ENCODE measurements at places on chromosomes 1 and 21.

GRCh38 chr1:27891196-27891889 is 19.0 kb downstream of the THEMIS2 start:
- no peak for DNase-seq

- DNase-seq: no peak
Observed at GRCh38 chr1:114341299-114341698, 169.7 kb downstream of the TRIM33 start.

DNA sequence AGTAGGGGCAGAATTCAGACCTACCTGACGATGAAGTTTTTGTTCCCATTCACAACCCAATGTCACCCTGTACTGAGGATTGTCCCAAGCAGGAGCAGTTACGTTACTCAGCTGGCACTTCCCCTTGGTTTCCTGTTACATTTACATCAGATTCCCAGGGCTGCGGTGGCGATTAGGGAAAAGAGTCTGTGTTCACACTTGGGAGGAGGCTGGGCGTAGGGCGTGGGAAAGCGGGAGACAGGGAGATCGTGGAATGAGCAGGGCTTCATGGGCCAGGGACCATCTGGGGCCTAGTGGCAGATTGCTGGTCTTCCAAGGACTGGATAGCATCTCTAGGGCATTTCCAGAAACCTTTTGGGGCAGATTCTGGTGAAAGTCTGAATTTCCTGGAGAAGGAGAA is 39.0 kb downstream of the TBX19 start:
- DNase-seq: no peak

GRCh38 chr1:47942240-47942629 is 55.0 kb downstream of the TRABD2B start:
- no peak for DNase-seq

DNA sequence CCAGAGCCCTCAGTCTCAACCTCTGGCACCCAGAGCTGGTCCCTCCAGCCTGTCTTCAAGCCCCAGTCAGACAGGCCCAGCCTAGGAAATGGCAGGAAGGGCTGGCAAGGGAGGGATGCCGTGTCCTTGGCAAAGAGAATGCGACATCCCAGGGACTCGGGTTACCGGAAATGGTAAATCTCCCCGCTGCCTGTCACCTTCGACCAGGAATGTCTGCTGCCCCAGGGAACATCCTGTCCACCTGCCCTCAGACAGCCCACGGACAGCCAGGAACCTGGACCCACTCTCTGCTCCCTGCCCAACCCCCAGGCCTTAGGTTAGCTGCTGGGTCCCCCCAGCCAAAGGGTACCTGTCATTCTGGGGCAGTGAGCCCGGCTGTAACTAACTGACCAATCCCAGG is 23.9 kb downstream of the HSPG2 start:
- DNase-seq: peak; percentile 45

DNA sequence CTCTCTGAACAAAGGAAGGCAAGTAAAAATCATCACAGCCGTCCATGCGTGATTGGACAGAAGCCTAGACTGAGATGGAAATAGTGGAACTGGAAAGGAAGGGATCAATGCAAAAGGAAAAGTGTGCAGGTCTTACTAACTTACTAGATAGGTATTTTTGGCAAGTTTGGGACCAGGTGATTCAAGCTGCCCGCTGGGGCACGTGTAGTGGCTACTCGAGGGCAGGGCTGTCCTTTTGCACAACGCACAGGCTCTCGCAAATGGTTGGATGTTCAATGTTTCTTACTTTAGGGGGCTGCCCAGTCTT is 566 bp upstream of the ALG6 start:
- no peak for DNase-seq

- peak; percentile 71 for DNase-seq
Observed at GRCh38 chr1:197481101-197481500, 213.0 kb downstream of the CRB1 start.

GRCh38 chr1:57319165-57319564 is 104.7 kb downstream of the DAB1 start:
- DNase-seq: no peak

DNA sequence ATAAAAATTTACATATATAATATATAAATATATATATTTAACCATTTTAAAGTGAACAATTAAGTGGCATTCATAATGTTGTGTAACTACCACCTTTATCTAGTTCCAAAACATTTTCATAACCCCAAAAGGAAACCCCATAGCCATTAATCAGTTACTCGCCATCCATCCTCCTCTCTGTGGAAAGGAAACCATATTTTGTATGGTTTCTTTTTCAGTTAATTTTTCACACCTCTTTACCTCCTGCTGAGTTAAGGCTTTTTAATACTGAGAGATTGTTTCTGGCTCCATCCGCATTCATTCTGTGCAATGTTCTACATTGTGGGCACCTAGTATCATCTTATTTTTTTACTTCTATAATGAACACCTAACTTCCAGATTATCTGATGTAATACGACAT is 512.1 kb downstream of the LMO4 start:
- no peak for DNase-seq

- DNase-seq: no peak
Observed at GRCh38 chr1:167502719-167503462, 15.4 kb downstream of the CD247 start.

- peak; percentile 73 for DNase-seq
Observed at GRCh38 chr1:41742219-41742618, 176.5 kb downstream of the HIVEP3 start.

DNA sequence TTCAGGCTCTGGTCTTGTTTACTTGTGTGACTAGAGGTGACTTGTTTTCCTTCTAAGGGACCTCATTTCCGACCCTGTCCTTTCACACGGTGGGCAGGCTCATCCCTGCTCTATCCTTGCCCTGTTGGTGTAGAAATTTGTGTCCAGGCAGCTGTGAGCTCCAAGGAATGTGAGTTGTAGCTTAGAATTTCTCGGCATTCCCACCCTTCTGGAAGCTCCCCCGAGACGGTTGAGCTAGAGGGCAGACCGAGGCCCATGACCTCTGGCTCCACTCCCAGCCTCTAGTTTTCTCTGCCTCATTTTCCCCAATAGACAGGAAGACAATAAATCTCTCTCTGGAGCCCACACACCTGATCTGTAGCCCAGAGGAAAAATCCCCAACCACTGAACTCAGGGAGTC is 100.9 kb downstream of the NAV1 start:
- DNase-seq: no peak

DNA sequence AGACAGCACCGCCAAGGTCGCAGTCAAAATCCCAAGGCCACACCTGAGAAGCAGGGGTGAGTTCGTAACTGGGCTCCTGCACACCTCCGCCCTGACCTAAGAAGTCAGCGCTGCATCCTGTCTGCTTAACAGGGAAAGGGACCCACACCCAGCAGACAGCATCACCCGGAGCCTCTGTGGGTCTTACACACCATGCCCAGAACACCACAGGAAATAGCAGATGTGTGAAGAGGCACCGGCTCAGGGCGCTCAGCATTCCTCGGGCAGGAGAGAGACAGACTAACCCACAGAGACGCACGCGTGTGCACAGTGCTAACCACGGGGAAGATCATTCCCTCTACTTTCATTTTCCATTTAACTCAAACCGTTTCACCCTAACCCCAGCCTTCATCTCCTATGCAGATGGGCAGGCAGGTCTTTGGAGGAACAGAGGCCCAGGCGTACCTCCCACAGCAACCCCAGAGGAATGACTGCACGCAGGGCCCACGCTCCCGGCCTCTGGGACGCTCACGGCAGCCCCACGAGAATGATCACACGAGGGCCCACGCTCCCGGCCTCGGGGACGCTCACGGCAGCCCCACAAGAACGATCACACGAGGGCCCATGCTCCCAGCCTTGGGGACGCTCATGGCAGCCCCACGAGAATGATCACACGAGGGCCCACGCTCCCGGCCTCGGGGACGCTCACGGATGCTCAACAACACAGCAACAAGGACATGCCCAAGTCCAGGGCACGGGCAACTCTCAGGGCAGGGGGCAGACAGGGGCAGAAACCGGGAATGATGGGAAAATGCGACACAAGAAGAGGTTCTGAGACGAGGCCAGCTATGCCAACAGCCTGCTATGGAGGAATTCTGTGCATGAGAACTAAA is 20.9 kb downstream of the POFUT2 start:
- DNase-seq: no peak

DNA sequence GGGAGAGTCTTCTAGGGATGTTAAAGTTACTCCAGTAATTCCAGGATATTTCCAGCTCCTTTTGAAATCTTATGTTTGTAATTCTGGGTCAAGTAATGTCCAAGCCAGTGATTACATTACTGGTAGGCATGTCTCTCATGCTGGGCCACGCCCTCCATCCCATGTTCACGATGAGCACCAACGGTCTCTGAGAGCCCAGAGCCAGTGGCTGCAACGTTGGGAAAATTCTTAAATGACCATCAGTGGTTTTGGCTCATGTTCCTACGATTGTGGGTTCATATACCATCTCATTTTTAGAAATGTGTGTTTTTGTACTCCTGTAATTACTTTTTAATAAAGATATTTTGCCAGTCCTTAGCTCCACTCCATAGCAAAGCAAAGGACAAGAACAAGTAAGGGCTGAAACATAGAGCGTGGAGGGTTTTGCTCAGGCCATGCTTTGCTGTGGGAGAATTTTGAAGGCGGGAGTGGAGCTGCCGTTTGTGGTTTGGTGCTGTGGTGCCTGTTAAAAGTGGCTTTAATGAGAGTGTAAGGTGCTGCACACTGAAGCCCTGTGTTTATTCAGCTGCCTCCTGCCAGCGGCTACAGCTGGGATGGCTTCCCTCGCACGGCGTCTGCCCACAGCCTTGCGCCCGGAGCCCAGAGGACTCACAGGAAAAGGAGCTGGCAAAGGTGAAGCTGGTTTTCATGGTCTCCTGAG is 28.9 kb downstream of the VANGL1 start:
- DNase-seq: peak; percentile 68

GRCh38 chr1:118254001-118254400 is 69.0 kb upstream of the SPAG17 start:
- no peak for DNase-seq

GRCh38 chr1:246527402-246528088 is 20.5 kb upstream of the SMYD3 start:
- DNase-seq: no peak

DNA sequence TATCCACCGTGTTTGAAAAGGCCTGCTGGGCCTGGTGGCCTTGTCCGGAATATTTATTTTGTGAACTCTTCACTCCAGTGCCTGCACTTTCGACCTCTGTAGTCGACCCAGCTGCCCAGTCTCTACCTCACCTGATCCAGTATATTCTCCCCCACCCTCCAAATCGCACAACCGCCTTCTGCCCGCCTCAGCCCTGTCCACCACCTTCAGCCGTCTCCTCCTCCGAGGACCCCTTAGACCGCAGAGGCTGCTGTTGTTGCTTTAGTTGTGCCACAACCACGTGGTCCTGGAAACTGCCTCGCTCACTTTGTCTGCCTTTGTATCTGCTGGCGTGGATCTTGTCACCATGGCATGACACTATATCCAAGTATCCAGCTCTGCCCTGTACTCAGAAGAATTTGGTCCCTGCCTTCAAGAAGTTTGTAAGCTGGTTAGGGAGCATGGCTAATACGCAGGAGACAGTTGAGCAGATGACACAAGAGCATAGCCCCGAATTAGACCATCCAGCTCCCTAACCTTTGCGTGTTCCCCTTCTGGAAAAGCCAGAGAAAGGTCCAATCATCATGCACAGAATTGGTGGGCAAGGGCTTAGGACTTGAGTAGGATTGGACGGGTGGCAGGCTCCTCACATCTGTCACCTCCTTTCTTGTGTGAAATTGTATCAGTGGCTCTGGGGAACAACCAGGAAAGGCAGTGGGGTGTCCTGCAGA is 1.5 kb downstream of the PHGDH start:
- no peak for DNase-seq

- no peak for DNase-seq
Observed at GRCh38 chr1:209072481-209072880, 511.0 kb upstream of the CAMK1G start.

- DNase-seq: no peak
Observed at GRCh38 chr1:3707298-3707938, 44.8 kb upstream of the CCDC27 start.

- no peak for DNase-seq
Observed at GRCh38 chr1:87766737-87767136, 438.1 kb downstream of the LMO4 start.

DNA sequence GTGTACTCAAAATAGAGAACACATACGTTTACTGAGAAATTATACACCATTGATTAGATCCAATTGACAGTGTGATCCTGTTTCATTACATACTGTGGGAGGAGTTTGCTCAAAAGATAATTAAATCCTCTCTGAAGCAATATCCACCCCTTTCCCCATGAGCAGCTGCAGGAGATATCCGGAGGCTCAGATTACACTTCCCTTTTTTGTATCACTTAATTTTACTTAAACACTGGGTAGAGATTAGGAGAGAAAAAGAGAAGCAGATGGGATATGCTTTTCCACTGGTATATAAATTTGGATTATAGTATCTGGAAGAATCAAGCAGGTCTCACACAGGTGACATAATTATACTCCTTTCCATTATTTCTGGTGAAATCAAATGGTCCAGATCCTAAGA is 333.3 kb upstream of the ZRANB2 start:
- peak; percentile 16 for DNase-seq

GRCh38 chr21:33943293-33943692 is 27.7 kb upstream of the ATP5PO start:
- no peak for DNase-seq

DNA sequence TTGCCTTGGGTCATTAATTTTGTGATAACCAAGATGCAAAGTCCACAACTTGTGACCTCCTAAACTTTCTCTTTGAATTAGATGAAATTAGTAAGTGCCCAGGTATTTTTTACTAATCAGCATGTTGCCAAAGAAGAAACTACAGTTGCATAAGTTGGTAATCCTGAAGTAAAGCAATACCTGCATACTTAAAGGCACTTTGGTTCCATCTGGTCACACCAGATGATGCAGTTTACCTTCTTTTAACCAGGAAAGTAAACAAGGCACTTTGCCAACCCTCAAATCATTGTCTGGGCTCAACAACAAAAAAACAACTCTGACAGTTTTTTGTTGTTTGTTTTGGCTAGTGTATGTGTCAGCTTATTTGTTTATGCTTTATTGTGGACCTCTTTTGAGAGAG is 55.5 kb upstream of the DYNLT5 start:
- DNase-seq: no peak

GRCh38 chr1:10189659-10190058 is 20.7 kb upstream of the KIF1B start:
- DNase-seq: no peak

- no peak for DNase-seq
Observed at GRCh38 chr1:205064741-205065316, 19.4 kb downstream of the TMEM81 start.

DNA sequence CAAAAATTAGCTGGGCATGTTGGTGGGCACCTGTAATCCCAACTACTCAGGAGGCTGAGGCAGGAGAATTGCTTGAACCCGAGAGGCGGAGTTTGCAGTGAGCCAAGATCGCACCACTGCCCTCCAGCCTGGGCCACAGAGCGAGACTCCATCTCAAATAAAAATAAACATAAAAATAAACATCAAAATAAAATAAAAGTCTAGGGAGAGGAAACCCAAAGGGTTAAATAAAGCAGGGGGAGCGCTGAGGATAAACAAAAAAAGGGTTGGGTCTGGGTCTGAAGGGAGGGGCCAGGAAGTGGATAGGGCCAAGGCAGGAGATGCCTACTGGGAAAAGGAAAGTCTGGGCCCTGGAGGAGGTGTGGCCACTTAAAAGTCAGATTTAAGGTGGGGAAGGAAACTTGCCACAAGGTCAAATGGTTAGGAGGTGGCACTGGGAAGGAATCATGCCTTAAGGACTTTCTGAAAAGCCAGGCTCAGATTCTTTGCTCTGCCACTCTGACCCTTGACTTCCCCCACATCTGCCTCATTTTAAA is 150.0 kb downstream of the ADSS2 start:
- DNase-seq: no peak

GRCh38 chr1:197916500-197916983 is 630 bp upstream of the LHX9 start:
- DNase-seq: no peak

Data from NCI-H510A (cell line).